ENCODE measurements at places on chromosomes 1 and 21.

DNA sequence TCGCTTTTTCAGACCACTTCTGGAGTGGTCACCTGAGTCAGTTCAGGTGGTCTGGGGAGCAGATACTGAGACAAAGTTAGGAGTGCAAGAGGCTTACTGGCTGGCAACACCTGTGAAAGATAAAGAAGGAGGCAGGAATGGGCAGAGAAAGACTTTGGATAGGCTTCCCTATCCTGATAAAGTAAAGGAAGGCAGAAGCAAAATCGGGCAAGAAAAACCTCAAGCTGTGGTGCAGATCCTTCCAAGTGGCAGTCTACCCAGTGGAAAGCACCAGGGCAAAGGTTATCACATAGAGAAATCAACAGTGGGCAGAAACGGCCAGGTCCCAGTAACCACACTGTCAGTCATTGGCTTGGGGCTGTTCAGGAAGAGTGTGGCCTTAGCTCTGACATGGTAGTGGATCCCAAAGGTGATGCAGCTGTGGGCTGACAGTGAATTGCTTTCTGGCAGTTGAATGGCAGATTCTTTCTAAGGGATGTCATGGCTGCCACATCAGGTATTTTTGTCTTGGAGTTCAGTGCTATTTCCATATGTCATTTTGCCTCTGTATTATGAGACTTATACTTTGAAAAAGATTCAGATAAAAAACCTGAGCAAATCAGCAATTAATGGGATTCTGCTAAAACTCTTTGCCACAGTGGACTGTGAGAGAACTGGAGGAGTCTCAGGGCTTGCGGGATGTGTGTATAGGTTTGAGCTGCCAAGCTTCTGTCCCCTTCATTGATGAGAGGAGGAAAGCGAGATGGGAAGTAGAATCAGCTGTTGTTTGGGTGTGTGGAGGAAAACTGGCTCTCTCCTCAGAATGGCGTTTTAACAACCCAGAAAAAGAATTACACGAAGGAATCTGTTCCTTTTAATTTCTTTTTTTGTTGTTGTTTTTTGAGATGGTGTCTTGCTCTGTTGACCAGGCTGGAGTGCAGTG, 8.1 kb upstream of the CGN start:
- no peak for DNase-seq

- no peak for DNase-seq
These were observed 1485.9 kb downstream of the PLA2G4A start for GRCh38 chr1:188314557-188315137.

GRCh38 chr1:167430134-167430848, 88.0 kb downstream of the CD247 start:
- no peak for DNase-seq

GRCh38 chr1:27906759-27907158, 28.0 kb upstream of the SMPDL3B start:
- no peak for DNase-seq

DNA sequence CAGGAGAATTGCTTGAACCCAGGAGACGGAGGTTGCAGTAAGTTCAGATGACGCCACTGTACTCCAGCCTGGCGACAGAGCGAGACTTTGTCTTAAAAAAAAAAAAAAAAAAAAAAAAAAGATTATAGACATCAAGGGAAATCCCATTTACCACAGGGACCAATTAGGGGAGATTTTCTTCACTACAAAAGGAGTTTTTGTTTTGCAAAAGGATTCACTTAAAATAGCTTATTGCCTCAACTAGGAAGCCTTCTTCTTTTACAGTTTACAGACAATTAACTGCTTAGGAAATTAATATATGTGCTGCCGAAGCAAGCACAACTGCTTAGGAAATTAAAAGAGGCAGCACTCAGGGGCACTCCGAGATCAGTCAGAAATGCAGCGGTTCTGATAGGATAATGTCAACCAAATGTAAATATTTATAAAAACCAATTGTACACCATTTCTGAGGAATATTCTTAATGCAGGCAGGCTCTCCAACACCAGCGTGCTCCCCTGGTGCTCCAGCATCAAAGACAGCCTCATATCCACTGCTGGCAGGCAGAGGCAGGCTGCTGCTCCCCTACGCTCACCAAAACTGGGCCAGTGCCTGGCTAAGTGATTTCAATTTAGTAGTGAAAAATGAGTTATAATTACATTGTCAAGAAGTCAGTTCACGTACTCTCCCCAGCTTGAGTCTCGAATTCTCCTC, 107.9 kb upstream of the RAB4A start:
- DNase-seq = no peak

DNA sequence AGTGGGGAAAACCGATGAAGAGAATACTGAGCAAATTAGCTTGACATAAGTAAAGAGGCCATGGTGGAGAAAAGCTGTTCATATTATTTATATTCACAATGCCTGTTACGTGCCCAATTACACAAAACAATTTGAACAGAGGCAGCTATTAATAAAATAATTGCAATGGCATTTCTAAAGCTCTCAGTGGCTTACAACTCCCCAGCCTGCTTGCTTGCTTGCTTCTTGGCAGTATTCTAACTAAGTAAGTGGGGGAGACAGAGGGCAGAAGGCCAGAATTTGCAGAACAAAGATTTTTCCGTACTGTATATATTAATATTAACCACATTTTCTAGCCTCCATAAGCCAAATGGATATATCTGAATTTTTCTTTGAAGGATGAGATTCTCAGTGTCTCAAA, 12.9 kb downstream of the PTPN14 start:
- no peak for DNase-seq

GRCh38 chr1:203597331-203598090, 29.1 kb upstream of the ATP2B4 start:
- no peak for DNase-seq

DNA sequence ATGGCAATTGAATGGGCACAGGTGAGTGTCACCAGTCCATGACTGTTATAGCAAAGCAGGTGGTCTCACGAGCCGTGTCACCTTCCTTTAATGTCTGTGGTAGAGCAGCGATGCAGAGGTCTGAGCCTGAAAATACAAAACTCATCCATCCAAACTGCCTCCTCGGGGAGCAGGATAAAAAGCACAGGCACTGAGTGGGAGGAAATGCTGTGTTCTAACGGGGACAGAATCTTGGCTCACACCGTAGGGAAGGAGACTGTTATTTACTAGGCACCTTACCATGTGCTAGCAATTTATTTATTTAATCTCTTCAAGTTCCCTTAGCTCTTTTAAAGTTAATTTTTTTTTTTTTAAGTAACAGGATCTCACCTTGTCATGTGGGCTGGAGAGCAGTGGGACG, 1.2 kb downstream of the ASCL5 start:
- DNase-seq = no peak

DNA sequence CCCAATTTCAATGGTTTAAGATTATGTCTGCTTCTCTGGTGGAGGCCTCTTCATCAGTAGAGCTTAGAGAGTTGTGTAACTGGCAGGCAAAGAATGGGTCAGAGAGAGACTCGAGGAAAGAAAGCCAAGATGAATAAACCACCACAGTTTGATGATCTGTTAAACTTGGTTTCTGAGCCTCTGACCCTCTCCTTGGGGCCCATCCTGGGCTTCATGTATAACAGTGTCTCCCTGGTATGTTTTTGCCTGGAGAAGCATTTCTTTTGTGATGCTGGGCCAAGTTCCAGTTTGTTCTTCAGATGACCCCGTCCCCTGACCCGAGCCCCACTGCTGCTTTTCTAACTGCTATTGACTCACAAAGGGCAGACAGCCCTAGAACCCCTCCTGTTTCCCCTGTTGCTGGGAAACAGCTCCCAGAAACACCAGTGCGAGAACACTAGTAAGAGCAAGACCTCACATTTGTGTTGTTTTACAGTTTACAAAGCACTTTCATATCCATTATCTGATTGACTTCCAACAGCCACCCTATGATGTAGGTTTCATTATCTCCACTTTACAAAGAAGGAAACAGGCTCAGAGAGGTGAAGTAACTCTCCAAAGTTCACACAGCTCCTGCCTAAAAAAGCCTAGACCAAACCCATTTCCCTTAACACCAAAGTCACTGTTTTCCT, 9.0 kb downstream of the CD2 start:
- DNase-seq = no peak

All from stimulated activated CD4-positive, alpha-beta T cell treated with anti-CD3 and anti-CD28 coated beads, Interleukin-15, amount 100 ng/mL, for 1 hour (primary cell).